Uterine smooth muscle cell (primary cell): ENCODE measurements at places on chromosomes 7 and 10. TPM values are rescaled to one million over a fixed set of nuclear protein-coding genes. Genes with fewer than 3 reads are reported as not detected.

MACC1 gene
- total RNA-seq, result under 0.01 TPM in 2 replicates

CD36 gene
- total RNA-seq, result 1.5 and 2.6 TPM in 2 replicates

EXOC6 gene
- total RNA-seq, result 10.1 and 20.7 TPM in 2 replicates

ACTL6B gene
- not detected in 2 replicates for total RNA-seq

SH2B2 gene
- 2.0 and 3.1 TPM in 2 replicates for total RNA-seq

CPVL gene
- total RNA-seq, result 1.1 and 1.4 TPM in 2 replicates

CDK1 gene
- total RNA-seq, result 29.4 and 98.9 TPM in 2 replicates

SPDYE1 gene
- total RNA-seq, result not detected in 2 replicates

GNG11 gene
- total RNA-seq, result 63.4 and 106 TPM in 2 replicates

ADRB1 gene
- total RNA-seq, result not detected in 2 replicates

ZNF248 gene
- 7.6 and 13.9 TPM in 2 replicates for total RNA-seq

C10orf95 gene
- 0.12 TPM in 1 of 2 replicates, not detected in the other for total RNA-seq

NCAPG2 gene
- total RNA-seq, result 20.6 and 70.3 TPM in 2 replicates

FOXI2 gene
- total RNA-seq, result not detected in 2 replicates

DBNL gene
- 160 and 204 TPM in 2 replicates for total RNA-seq

SFMBT2 gene
- 3.5 and 4.1 TPM in 2 replicates for total RNA-seq

MYL10 gene
- total RNA-seq, result not detected in 2 replicates

POT1 gene
- total RNA-seq, result 37.7 and 37.8 TPM in 2 replicates

AEBP1 gene
- 62.5 and 165 TPM in 2 replicates for total RNA-seq

EGFR gene
- total RNA-seq, result 75.5 and 76.1 TPM in 2 replicates

TCAF1 gene
- total RNA-seq, result 63.2 and 68.2 TPM in 2 replicates

ZNF425 gene
- 1.9 and 5.0 TPM in 2 replicates for total RNA-seq

ECHDC3 gene
- 7.2 and 12.0 TPM in 2 replicates for total RNA-seq

MMP21 gene
- total RNA-seq, result under 0.01 TPM in 1 of 2 replicates, not detected in the other

TUBAL3 gene
- total RNA-seq, result not detected in 2 replicates

CPA2 gene
- not detected in 2 replicates for total RNA-seq

MEOX2 gene
- total RNA-seq, result under 0.01 TPM in 2 replicates
